GOT3 (cell line): ENCODE measurements at places on chromosomes 3 and 15.

- DNase-seq = no peak
Measured at GRCh38 chr3:107589454-107589853, 66.7 kb downstream of the BBX start.

- DNase-seq = no peak
Measured at GRCh38 chr3:122469659-122470058, 45.1 kb downstream of the KPNA1 start.

DNA sequence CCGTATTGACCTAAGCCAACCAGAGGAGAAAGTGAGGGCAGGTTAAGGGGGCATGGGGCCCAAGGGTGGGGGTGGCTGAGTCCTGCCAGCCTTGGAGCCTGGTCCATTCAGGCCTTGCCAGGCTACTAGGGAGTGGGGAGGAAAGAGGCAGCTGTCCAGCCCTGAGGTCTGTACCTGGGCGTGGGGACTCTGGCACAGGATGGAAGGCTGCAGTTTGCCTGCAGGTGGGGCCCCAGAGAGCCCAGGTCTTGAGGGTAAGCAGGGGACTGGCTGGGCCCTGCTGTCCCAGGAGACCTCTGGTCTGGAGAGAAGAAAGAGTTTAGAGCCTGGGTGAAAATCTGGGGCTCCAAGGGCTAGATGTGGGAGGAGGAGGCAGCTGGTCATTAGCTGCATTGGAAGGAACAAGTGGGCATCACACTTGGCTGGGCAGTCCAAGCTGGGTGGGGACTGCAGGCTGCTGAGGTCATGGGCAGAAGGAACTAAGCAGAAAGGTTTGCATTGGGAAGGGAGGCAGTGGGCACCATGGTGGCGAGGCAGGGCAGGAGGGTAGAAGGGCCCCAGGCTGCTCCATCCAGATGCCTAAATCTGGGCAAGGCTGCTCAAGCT lies 108.4 kb downstream of the OXNAD1 start:
- no peak for DNase-seq

GRCh38 chr3:177521305-177521704 lies 324.0 kb upstream of the TBL1XR1 start:
- DNase-seq = no peak

- DNase-seq = no peak
Measured at GRCh38 chr3:47250309-47251060, 32.1 kb downstream of the KIF9 start.

- DNase-seq = no peak
Measured at GRCh38 chr15:94840794-94841783, 609.7 kb downstream of the MCTP2 start.

DNA sequence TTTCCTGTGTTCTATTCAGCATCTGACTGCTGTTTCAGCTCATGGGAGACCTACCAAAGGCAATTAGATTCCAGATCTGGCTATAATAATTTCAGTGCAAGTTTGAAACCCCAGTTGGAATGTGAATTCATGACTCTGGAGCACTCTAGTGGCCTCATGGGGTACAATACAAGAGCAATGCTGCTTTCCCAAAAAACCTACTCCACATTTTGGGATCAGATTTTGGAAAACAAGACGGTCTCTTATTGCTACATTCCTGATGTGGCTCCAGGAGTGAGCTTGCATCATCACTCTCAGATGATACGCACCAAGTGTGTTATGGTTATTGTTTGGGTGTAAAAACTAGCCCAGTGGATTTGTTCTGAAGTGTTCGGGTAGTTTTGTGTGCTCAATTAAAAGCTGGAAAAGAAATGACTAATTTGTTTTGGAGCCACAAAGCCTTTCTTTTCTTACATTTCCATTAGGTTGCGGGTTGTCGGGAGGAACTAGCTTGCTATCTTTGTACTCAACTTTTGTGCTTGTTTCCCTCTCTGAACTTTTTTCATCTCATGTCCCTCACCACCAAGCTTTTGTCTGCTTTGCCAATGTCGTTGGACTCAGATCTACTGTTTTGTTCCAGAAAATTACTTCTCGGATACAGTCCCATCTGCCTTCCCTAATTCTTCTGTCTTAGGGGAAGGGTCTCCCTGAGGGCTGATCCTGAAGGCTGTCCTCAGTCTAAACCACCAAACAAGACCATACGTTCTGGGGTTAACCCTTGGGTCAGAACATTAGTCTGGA lies 272.1 kb downstream of the BBX start:
- DNase-seq = no peak

DNA sequence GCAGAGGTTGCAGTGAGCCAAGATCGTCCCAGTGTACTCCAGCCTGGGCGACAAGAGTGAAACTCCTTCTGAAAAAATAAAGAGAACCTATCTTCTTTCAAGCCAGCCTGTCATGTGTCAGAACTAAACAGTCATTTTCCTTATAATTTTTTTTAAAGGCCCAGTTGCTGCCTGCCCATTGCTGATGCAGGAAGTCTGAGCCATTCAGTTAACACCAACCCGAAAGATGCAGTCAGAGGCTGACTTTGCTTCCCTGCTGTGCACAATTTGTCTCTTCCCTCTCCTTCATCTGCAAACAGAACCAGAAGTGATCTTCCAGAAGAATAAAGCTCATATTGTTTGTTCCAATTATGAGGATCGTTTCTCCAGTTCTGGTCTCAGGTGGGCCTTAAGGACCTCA lies 220.6 kb downstream of the SLCO3A1 start:
- DNase-seq = no peak

DNA sequence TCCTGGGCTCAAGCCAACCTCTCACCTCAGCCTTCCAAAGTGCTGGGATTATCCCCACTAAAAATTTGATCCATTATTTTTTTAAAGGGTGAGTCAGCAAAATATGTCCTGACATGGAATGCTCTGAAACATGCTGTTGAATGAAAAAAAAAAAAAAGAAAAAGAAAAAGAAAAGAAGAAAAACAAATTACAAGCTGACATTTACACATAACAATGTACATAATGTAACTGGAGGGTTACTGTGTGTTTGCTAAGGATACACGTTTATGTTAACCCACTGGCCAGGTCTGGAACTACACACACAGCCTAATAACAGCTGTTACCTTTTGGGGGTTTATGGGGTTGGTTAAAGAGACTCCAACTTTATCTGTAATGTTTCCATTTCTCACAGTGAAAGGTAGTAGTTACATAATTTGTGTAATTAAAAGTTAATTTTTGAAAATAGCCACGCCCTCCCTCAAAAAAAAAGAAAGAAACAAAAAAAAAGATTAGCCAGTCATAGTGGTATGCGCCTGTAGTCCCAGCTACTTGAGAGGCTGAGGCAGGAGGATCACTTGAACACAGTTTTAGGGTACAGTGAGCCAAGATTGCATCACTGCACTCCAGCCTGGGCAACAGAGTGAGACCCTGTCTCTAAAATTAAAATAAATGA lies 3.1 kb upstream of the MESP2 start:
- DNase-seq = no peak

- DNase-seq = no peak
Measured at GRCh38 chr3:28569357-28569756, 220.7 kb upstream of the AZI2 start.

DNA sequence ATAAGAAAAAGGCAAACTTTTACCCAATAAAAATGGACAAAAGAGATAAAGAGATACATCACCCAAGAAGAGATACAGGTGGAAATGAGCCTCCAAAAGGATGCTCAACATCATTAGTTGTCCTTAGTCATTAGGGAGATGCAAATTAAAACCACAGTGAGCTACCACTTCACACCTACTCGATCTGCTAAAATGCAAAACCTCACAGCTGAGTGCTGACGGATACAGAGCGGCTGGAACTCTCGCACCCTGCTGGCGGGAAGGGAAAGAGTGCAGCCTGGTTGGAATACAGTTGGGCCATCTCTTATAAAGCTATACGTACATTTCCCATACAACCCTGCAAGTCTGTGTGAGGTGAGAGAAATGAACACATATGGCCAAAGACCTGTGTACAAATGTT lies 78.5 kb upstream of the PRR20G start:
- DNase-seq = no peak

GRCh38 chr3:145188079-145188770 lies 972.8 kb downstream of the PLOD2 start:
- no peak for DNase-seq

DNA sequence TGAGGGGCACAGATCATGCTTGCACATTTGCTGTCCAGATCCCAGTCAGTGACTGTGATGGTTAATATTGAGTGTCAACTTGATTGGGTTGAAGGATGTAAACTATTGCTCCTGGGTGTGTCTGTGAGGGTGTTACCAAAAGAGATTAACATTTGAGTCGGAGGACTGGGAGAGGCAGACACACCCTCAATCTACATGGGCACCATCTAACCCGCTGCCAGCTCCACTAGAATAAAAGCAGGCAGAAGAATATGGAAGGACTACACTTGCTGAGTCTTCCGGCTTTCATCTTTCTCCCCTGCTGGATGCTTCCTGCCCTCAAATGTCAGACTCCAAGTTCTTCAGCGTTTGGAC lies 5.1 kb downstream of the GP9 start:
- no peak for DNase-seq

DNA sequence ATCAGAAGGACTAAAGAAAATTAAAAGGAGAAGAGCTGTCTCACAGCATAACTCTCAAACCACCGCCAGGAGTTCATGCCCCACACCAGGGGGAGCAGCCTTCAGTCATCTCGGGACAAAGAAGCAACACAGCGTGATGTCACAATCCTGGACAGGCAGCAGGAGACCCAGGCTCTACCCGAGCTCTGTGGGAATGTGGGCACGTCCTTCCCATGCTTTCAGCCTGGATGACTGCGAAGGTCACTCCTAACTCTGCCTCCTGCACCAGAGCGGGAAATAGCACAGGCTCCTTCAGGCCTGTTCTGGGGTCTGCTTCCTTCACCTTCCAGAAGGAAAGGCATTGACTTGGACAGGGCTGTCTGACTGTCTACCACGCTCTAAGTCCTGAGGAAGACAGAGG lies 31.3 kb downstream of the NOX5 start:
- DNase-seq = no peak

GRCh38 chr3:194537732-194538247 lies 51.0 kb upstream of the ATP13A3 start:
- DNase-seq = no peak

GRCh38 chr3:161310649-161311423 lies 60.5 kb downstream of the SPTSSB start:
- no peak for DNase-seq

- no peak for DNase-seq
Measured at GRCh38 chr15:63870043-63870394, 36.3 kb upstream of the HERC1 start.

DNA sequence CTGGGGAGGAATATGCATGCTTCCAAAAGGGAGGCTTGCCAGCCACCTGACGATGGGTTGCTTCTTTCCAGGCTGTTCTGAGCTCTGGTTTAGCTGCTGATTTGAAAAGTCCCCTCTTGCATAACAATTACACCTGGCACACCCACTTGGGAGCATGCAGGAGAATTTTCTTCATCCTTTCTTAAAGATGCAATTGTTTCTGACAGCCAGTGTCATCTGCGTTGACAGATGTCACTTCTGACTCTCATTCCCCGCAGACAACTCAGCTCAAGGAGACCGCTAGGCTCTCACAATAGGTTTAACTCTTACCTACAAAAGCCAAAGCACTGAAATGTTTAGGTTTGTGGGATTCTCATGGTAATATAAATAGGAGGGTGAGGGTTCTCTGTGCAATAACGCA lies 185.6 kb upstream of the SYNPR start:
- no peak for DNase-seq

DNA sequence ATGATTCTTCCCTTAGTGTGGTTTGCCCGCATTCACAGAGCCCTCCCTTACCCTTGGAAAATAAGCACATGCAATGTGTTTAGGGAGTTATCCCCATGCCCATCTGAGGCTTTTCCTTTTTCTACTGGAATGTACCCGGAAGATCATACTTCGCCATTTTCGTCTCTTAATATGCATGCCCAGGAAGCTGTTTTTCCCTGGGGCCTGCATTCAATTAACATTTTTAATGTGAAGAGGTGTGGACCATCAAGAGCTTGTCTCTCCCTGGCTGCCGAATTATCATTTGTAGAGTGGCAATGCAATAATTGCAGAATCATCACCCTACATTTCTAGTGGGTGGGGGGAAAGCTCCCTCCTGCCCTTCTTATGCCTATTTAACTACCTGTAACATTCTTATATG lies 976.3 kb downstream of the DIPK2A start:
- no peak for DNase-seq

GRCh38 chr3:196666001-196666867 lies 26.7 kb downstream of the NRROS start:
- peak; percentile 53 for DNase-seq

- DNase-seq = no peak
Measured at GRCh38 chr3:197482001-197482400, 73.8 kb downstream of the BDH1 start.

DNA sequence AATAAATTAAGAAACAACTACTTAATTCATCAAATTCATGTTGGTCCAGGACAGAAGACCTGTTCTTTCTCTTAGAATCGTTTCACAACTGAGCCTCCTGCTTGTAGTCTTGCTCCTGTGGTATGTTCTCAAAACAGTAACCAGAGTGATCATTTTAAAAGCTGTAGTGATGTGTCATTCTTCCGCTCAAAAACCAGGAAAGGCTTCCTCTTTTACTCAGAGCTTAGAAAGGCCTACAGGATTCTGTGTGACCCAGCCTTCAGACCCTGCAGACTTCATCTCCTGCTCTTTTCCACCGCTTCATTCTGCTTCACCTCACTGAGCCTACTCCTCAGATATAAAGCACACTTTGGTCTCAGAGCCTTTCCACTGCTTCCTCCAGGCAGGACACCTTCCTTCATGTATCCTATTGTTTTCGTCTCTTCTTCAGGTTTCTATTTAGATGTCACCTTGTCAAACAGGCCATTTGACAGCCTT lies 22.7 kb downstream of the ST6GAL1 start:
- DNase-seq = no peak

GRCh38 chr3:63043631-63044030 lies 168.4 kb upstream of the CADPS start:
- no peak for DNase-seq

DNA sequence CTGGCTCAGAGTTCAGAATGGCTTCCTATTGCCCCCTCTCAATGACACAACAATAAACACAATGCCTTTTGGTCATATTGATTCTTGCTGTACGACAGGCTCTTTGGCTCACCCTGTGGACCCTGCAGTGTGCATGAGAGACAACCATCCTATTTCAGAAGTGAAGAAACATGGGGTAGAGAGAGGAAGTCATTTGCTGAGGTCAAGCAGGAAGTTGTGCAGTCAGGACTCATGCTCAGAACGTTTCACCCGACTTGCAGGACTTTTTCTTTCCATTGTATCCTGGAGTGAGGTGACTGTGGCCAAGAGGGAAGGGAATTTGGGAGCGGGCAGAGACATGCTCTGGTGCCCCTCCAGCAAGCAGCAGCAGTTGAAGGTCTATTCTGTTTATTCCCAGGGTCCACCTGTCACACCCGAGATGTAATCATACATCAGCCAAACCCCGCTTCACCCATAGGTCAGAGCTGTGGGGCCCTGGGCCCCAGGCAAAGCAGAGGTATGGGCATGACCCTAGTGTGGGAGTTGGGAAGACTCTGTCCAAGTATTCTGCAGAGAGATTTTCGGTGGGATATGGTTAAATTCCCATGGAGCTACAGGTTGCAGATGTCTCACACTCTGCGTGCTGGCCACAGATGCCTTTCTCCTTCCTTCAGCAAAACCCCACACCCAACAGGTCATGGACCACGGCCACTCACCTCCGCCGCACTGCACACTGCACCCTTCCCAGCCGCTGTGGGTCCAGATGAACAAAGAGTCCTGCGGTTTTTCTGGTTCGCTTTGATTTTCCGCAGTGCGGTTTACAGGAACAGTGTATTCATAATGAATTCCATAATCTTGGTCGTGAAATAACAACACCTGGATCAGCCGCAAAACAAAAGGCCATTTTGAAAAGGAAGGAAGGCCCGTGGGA lies 290.6 kb downstream of the ADAMTS17 start:
- DNase-seq = no peak
